ENCODE measurements at places on chromosomes 5 and 9.

DNA sequence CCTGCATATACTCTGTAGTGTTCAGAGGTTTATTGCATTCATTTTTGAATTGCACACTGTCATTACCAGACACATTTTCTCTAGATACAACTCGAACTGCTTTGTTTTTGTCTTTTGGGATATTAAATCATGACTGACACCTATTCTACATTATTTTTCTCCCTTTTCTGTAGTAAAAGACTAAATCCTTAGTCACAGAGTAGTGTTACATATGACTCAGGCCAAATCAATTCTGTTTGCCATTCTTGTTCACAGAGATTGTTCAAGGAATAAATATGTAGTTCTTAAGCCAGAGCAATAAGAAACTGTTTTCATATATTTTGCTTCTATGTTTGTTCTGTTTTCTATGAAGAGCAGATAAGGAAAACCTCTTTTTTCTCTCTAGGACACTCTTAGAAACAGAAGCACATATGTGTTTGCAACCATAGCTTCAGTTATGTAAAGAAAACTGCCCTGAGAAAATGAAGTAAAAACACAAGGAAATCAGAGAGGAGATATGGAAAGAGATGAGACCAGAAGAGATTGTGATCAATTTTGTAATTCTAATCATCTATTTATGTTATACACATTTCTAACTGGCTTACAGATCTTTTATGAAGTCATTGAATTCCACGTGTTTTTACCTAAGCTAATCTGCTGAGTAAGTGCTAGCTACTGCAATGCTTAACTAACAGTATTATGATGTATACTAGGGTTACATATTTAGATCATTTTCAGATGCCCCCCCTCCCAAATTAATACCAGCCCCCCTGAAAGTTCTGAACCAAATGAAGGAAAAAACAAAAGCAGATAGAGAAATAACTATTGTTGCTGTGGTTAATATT lies 1995.6 kb upstream of the CDH6 start:
- DNase-seq: no peak

DNA sequence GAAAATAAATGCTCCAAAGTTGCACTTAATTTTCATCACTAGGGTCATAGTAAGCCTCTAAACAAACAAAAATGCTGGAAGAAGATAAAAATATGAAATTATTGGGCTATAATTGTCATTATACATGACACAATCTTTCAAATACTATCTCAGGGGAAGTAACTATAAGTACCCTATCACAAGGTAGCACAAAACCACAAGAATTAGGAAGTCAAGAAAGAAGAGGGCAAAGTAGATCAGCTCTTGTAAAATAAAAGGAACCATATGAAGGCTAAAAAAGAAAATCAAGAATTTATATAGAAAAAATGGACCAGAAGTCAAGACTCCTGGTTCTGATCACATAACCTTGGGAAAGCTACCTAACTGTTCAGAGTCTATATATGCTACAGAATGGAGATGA lies 48.1 kb downstream of the DIAPH1 start:
- no peak for DNase-seq

DNA sequence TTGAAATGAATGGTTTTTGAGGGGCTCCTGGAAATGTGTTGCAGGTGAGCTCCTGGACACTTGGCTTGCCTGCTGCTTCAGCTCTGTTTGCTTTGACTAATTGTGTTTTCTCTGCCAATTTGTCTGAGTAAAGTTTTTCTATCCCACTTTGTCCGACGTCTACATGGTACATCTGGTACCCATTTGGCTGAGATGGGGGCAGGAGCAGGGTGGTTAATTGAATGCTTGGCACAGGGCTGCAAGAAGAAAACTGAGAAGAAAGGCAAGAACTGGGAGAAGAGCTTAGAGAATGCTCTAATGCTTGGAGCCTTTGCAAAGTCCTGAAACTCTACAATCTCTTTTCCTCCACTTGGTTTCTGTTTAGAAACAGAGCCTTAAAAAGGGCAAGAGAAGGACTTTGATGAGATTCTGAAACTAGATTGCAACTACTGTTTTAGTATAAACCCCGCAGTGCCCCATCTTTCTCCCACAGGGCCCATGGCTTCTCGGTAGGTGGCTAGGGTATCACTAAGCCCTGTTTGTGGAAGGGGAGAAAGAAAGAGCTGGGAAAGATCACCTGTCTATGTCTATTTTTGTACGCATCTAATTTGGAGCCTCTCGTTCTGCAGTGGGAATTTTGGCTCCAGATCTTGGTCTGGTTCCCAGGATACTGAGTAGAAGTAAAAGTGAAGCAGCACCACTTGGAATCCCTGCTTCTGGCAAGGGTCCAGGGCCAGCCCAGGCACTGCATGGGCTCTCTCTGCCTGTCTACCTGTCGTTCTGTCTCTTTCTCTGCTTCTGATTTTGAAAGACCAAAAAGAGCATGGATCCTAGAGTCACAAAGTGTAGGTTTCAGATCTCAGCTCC lies 214.4 kb downstream of the SEMA6A start:
- DNase-seq: no peak

DNA sequence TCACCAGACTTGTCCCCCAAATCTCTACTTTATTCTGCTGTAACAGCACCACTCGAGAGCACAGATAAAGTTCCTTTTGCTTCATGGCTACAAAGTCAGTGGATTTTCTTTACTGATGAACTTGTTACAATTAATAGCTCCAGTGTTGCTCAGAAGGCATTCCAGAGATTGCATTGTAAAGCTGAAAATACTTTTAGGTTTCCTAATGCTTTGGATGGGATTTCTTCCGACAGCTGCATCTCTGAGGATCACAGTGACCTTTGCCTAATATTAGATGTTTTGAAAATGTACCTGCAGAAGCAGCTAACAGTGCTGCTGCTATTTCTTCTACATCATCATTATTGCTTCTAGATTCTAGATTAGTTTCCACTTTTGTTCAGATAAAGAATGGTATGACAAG lies 58.8 kb upstream of the TMEM171 start:
- no peak for DNase-seq

DNA sequence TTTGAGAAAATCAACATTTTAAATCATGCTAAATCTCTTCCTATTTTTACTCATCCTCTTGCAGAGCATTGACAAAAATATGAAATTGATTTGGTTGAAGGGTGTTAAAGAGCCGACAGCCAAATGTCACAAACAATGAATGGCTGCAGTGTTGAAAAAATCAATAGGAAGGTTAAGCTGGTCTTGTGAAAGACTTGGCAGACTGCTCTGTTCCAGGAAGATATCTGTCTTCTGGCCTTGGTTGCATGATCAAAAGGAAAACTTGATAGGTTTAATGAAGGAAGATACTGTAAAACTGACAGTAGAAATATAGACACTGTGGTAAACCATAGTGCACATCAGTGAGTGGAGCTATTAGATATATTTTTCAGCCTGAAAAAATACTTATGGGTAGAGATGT lies 103.6 kb downstream of the PBX3 start:
- no peak for DNase-seq

DNA sequence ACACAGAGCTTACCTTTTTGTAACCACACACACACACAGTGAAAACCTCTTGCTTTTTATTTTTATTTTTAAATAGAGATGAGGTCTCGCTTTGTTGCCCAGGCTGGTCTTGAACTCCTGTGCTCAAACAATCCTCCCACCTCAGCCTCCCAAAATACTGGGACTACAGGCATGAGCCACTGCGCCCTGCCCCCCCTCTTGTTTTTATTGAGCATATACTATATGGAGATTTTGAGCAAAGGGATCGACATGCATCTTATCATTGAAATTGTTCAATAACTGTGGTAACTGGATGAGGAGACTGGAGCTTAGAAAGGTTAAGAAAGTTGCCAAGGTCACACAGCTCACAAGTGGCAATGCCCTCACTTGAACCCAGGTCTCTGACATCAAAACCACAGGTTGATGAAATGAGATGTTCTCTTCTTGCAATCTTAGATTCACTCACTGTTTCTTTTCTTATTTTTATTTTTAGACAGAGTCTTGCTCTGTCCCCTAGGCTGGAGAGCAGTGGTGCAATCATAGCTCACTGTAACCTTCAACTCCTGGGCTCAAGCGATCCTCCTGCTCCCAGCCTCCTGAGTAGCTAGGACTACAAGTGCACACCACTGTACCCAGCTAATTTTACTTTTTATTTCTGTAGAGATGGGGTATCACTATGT lies 26.8 kb upstream of the STXBP1 start:
- no peak for DNase-seq

- DNase-seq: no peak
These were observed 48.4 kb downstream of the NDFIP1 start for GRCh38 chr5:142156839-142157463.

All from activated T-helper 1 cell treated with anti-CD3 and anti-CD28 coated beads, Interleukin-12 subunit alpha, Interleukin-12 subunit beta, Interleukin-2, Interleukin-4 antibody, amounts not matched to agents 30 ng/mL and 10 ng/mL and 1 ng/mL, durations not matched to agents 14 hours and 24 hours and 36 hours (primary cell).